Activated B cell treated with CpG ODN at 0.5 μM for 24 hours (primary cell): ENCODE measurements at places on chromosomes 4 and X.

GRCh38 chr4:120630427-120630826 is 292.1 kb downstream of the PRDM5 start:
- no peaks in the 10 kb centered on the region for H3K27me3 ChIP-seq
- no peaks in the 10 kb centered on the region for H3K36me3 ChIP-seq
- no peak overlapping the region for H3K4me3 ChIP-seq
- no peaks in the 10 kb centered on the region for H3K4me1 ChIP-seq
- no peak overlapping the region for H3K27ac ChIP-seq
- DNase-seq = no peak

GRCh38 chr4:37524267-37524666 is 161.9 kb downstream of the RELL1 start:
- no peak for DNase-seq
- H3K4me3 ChIP-seq = no peak overlapping the region
- no peaks in the 10 kb centered on the region for H3K4me1 ChIP-seq
- H3K27me3 ChIP-seq = peaks cover 3% of the 10 kb centered on the region
- H3K27ac ChIP-seq = no peak overlapping the region

GRCh38 chrX:115330498-115331168 is 41.1 kb downstream of the LUZP4 start:
- H3K4me1 ChIP-seq = no peaks in the 10 kb centered on the region
- no peak for DNase-seq
- H3K4me3 ChIP-seq = no peak overlapping the region
- no peaks in the 10 kb centered on the region for H3K36me3 ChIP-seq
- no peaks in the 10 kb centered on the region for H3K27me3 ChIP-seq

DNA sequence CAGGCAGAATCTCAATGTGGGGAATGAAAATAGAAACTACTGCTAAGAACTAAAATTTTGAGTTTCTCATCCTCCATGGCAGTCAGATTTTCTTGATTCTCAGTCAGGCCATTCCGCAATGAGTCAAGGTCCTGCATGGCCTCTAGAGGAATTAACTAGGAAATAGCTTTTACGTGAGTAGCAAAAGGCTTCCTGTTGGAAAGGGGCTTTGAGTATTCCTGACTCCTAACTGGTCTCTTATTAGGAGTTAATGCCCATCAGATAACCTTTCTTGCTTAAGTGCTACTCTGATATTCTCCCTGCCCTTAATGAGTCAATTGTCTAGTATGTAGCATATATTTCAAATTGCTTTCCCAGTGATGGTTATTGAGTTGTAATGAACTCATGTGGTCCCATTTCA is 65.7 kb upstream of the ARHGAP24 start:
- H3K4me1 ChIP-seq = no peaks in the 10 kb centered on the region
- DNase-seq = no peak
- no peak overlapping the region for H3K27ac ChIP-seq
- H3K36me3 ChIP-seq = no peaks in the 10 kb centered on the region
- H3K27me3 ChIP-seq = no peaks in the 10 kb centered on the region

- H3K27me3 ChIP-seq = no peaks in the 10 kb centered on the region
- peaks cover 5% of the 10 kb centered on the region for H3K4me1 ChIP-seq
- no peaks in the 10 kb centered on the region for H3K36me3 ChIP-seq
Measured at GRCh38 chr4:11565213-11565612, 136.5 kb upstream of the HS3ST1 start.

GRCh38 chr4:39649639-39650265 is 11.1 kb upstream of the SMIM14 start:
- peaks cover 24% of the 10 kb centered on the region for H3K4me1 ChIP-seq
- no peaks in the 10 kb centered on the region for H3K36me3 ChIP-seq

- no peak for DNase-seq
- no peak overlapping the region for H3K27ac ChIP-seq
- no peaks in the 10 kb centered on the region for H3K36me3 ChIP-seq
- H3K4me1 ChIP-seq = no peaks in the 10 kb centered on the region
- H3K4me3 ChIP-seq = no peak overlapping the region
Measured at GRCh38 chr4:59881632-59882031, 1318.5 kb upstream of the ADGRL3 start.

DNA sequence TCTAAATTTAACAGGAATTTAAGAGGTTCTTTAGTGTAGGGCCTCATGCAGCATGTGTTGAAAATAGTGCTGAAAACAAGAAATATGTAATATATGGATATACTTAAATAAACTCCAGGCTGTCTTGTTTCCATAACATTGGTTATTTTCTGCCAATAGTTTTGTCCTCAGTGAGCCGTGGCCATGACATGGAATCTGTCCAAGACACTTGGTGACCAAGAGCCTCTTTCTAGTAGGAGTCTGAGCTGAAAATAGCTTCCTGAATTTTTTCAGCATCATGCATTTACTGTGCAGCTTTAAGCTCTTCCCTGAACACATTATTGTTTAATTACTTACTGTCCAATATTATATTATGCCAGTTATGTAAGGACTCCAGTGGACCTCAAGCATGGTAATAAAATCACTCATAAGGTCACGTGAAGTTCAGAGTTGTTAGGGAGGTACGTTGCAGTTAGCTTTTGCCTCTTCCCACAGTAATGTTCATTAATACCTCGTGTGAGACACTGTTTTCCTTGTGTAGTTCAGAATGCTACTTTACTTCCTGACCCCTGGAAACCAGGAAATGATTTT is 488.2 kb downstream of the GRID2 start:
- H3K27ac ChIP-seq = no peak overlapping the region
- H3K27me3 ChIP-seq = no peaks in the 10 kb centered on the region
- no peak overlapping the region for H3K4me3 ChIP-seq
- H3K36me3 ChIP-seq = no peaks in the 10 kb centered on the region
- no peaks in the 10 kb centered on the region for H3K4me1 ChIP-seq

- H3K4me1 ChIP-seq = no peaks in the 10 kb centered on the region
- no peak overlapping the region for H3K27ac ChIP-seq
- no peak overlapping the region for H3K4me3 ChIP-seq
- DNase-seq = no peak
- H3K36me3 ChIP-seq = no peaks in the 10 kb centered on the region
Measured at GRCh38 chr4:111937368-111937767, 207.9 kb upstream of the FAM241A start.
